ENCODE measurements at places on chromosomes 5 and 9.

DNA sequence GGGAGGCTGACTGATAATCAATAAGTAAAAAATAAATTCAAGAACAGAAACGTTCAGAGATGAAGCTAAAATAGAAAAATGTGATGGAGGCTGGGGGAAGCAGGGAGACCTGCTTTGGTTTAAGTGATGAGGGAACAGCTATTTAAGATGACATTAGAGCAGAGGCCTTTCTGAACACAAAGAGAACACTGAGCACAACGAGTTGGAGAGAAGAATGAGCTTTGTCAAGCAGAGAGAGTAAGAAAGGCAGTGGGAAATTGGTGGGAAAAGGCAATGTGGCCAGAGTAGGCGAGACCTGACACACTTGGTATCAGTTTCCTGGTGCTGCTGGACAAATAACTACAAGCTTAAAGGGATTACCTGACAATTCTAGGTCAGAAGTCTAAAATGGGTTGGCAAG lies 20.0 kb downstream of the AUH start:
- DNase-seq: no peak

GRCh38 chr5:87777877-87778276 lies 365.1 kb upstream of the CCNH start:
- no peak for DNase-seq

DNA sequence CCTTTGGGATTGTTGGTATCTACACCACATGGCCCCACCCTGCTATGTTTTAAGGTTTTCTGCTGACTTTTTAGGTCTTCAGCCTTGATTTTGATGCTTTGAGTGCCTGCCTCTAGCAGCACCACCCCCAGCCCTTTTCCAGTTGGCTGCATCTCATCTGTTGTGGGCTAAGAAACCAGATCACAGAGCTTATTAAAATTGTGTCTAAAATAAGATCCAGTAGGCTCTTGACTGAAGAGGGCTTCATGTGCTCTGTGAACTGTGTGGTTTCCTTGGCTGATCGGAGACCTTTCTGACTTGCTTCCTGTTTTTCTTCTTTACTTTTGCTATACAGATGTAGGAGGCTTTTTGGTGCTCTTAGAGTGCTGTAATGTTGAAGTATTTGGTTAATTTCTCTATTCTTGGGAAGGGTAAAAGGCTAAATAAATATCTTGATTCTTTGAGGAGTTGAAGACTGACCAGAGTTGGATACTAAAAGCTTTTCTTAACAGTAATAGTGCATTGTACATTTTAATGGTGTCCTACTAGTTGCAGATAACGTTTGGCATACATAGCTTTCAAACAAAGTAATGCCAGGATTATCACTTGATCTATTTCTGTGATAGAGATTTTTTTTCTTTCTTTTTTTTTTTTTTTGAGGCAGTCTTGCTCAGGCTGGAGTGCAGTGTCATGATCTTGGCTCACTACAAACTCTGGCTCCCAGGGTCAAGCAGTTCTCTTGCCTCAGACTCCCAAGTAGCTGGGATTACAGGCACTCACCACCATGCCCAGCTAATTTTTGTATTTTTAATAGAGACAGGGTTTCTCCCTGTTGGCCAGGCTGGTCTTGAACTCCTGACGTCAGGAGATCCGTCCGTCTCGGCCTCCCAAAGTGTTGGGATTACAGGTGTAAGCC lies 4.5 kb downstream of the UBE2D2 start:
- peak; percentile 27 for DNase-seq

- DNase-seq: no peak
These were observed 96.9 kb downstream of the DENND1A start for GRCh38 chr9:123832858-123833650.

GRCh38 chr9:130177898-130178805 lies 5.9 kb downstream of the NCS1 start:
- DNase-seq: no peak

DNA sequence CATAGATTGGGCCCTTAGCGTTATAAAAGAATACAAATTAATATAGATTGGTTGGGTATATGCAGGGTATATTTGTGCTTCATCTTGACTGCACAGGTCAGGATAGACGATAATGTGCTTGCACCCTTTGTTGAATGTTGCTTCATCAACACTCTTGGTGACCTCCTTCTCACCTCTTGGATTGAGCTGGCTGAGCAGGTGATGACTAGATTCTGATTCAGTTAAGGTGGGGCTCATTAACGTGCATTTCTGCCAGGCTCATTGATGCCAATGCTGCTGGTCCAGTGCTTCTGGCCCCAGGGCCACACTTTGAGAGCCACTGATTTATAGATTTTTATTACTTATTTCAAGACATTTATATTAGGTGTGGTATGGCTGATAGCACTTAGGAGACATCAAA lies 27.7 kb downstream of the PCSK5 start:
- peak; percentile 4 for DNase-seq

DNA sequence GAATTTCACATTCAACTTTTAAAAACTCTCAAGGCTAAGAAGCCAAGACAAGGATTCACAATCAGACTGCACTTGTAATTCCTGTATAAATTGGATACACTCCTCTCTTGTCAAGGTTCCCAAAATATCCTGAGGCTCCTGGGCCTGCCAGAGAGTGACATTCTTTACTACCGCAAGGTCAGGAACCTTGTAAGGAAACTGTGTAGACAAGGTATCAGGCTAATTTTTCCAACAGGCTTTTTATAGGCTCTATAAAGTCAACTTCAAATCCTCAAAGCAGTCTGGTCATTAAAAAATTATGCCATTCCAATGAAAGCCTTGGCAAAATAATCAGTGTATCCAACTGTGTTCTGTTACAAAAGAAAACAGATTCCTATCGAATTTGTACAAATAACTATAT lies 15.5 kb upstream of the PAIP1 start:
- DNase-seq: no peak

DNA sequence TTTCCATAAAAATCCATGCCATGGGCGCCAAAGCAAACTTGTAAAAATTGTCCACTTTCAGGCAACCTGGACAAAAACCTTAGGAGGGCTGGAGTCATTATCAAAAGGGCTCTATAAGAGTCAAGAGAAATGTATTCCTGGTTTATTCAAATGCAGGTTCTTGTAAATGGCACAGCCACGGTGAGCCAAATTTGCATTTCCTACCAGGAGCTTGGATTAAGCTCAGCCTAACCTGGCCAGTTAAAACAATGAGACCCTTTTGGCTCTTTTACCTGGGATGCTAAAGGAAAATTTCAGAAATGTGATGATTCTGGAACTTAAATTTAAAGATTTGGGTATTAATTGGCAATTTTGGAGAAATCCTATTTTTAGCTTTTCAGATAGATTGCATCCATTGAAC lies 8.9 kb upstream of the ZNF474 start:
- no peak for DNase-seq

GRCh38 chr5:28164568-28164967 lies 1126.2 kb upstream of the CDH9 start:
- DNase-seq: no peak

DNA sequence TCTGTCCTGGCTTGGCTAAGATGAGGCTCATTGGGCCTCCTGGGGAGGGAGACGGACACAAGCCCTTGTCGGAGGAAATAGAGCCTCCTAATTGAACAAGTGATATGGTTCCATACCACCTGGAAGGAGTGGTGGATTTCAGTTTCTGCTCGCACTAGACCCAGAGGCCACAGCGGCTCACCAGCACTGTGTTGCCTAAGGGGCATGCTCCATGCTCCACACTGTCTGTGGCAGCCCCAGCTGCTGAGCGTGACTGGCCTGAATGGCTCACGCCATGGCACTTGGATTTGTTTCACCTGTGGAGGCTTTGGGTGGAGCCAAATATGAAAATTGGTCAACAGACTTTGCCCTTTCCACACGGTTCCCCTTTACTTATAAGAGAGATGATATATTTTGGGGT lies 181.1 kb downstream of the HSPA4 start:
- no peak for DNase-seq

DNA sequence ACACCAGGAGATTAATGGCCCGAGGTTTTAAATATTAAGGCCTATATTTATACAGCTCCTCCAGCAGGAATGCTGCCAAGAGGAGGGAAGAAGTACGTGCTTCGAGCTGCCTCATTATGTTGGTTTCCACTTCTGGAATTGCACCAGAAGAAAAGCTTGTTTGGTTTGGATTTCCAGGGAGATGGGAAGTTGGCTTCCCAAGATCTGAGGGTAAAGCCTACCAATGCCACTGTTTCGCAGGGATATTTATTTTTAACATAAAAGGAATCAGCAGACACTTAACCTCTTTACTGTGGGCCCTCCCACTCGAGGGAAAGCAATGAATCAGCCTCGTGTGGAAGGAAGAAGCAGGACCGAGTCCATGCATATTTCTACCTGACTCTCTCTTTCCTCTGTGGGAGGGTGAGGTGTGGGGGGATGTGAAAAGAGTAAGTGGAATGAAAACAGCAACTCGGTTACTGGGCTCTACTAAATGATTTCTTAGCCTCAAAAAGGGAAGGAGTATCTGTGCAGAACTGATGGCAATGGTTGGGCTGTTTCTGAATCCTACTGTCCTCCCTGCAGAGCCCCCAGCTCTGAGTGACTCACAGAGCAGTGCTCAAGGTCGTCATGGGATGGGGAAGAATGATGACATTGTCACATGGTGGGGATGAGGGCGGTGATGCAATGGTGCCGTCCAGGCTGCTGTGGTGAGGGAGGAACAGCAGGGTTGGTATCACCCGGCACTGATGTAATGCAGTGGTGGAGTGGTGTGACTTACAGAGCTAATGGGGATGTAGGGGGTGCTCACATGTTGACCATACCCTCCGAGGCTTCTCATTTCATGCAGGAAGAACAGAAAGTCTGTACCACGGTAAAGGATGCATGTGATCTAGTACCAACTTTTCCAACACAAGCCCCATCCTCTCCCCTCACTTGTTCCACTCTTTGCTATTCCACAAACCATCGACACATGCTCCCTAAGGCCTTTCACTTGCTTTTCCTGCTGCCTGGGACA lies 215.0 kb upstream of the PANK3 start:
- DNase-seq: peak; percentile 68

DNA sequence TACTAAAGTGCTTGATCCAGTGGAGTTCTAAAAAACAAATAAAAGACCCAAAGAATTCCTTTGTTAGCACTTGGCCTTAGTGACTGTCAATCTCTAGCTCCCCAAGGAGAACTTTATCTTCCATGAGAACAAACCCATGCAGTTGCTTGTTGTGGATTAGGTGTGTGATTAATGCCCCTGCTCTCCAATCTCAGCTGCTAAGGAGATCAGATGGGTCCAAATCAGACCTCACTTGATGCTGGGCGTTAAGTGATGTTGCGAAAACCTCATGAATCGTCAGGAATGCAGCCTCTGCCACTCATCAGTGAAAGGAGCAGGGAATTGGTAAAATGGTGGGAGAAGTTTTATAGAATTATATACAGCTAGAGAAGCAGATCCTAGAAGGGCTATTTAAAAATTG lies 133.7 kb downstream of the DMAC1 start:
- DNase-seq: no peak

GRCh38 chr9:15115041-15115440 lies 192.0 kb downstream of the TTC39B start:
- DNase-seq: no peak

DNA sequence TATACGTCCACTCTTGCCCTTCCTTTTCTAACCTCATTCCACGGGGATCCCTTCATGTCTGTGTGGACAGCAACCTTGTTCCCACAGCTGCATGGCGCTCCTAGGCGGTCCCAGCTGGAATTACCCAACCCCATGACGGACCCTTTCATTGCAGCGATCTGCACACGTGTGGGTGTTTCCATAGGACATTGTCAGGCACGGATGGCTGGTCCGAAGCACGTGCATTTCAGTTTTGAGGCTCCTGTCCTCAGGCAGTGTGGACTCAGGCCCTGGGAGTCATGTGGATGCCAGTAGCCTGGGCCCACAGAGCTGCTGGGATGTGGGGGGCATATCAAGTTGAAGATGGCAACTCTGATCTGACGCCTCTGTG lies 15.0 kb downstream of the CARD19 start:
- DNase-seq: no peak

GRCh38 chr5:143606043-143606752 lies 202.7 kb upstream of the NR3C1 start:
- peak; percentile 31 for DNase-seq

- DNase-seq: no peak
These were observed 145.1 kb upstream of the PHYKPL start for GRCh38 chr5:178377583-178378270.

- DNase-seq: no peak
These were observed 50.9 kb downstream of the ACTBL2 start for GRCh38 chr5:57431759-57432158.

DNA sequence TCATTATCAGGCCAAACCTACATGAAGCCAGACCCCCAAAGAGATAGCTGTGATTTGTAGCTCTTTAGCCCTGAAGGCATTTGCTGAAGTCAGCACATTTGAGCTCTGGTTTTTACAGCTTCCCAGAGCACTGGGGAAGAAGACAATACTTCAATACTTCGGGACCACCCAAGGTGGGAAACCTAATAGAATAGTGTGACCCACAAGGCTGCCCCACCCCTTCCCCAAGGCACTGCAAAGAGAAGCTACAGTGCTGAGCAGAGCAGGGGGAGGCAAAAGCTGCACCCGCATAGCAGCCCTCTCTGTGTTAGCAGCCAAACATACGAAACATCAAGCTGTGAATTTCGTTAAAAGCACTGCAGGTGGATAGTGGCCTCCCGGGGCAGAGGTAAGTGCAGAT lies 87.3 kb downstream of the HSD17B3 start:
- DNase-seq: no peak

DNA sequence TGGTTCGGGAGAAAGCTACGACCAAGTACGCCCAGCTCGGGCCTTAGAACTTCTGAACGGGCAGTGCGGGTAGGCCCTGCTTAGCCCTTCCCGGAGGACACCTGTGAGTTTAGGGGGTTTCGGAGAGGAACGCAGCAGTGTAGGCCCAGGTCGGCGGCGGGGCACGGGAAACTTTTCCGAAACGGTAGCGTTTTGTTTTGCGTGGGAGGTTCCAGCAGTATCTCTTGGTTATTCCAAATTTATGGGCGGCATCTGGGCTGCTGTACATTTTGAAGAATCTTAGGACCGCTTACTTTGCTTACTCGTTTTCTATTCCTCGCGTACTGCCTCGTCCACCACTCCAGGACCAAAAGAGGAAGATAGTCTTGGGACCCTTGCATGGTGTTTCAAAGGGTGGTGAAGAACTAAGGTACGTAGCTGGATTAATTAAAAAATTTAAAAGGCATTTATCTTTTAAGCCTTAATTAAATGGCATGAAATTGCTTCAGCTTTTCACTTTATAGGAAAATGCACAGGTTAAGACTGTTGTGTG lies 492 bp downstream of the TENT2 start:
- no peak for DNase-seq

- DNase-seq: no peak
These were observed 192.2 kb downstream of the YTHDC2 start for GRCh38 chr5:113705657-113706056.

DNA sequence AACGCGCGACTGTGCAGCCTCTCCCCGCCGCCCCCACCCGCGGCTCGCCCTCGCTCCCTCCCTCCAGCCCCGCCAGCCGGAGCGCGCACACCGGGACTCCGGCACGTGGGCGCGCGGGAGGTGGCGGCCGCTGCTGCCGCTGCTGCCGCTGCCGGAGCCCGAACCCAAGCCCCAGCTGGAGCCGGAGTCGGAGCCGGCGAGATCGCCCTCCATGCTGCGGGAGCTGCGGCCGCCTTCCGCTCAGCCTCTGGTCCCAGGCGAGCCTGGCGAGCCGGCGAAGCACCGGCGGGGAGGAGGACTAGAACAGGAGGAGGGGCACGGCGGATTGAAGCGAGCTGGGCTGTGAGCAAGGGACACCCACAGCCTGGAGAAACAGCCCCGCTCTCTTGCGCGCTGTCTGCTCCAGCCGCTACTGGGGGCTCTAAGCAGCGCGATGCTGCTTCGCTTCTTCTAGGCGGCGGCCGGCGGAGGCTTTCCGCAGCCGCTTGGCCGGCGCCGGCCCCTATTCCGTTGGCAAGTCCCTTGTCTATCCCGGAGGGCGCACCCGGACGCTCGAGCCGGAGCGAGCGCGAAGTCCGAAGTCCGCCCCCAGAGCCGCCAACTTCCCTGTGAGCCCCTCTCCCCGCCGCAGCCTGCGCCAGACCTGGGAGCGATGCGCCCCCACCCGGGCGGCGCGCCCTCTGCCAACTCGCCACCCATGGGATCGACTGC lies 598.7 kb upstream of the SGCD start:
- DNase-seq: no peak
